ENCODE measurements at places on chromosomes 6 and 20. TPM values are rescaled to one million over a fixed set of nuclear protein-coding genes. Genes with fewer than 3 reads are reported as not detected.

DNA sequence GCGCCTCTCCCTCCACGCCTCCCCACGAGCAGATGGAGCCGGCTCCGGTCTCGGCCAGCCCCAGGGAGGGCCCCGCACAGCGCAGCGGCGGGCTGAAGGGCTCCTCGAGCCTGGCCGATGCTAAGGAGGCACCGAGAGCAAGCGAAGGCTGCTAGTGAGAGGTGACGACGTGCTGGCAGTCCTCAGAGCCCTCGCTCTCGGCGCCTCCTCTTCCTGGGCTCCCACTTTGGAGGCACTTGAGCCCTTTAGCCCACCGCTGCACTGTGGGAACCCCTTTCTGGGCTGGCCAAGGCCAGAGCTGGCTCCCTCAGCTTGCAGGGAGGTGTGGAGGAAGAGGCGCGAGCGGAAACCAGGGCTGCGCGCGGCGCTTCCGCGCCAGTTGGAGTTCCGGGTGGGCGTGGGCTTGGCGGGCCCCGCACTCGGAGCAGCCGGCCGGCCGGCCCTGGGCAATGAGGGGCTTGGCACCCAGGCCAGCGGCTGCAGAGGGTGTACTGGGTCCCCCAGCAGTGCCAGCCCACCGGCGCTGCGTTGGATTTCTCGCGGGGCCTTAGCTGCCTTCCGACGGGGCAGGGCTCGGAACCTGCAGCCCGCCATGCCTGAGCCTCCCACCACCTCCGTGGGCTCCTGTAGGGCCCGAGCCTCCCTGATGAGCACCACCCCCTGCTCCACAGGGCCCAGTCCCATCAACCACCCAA is 2.5 kb upstream of the TMEM14C start:
- DNase-seq, result peak; percentile 69

DNA sequence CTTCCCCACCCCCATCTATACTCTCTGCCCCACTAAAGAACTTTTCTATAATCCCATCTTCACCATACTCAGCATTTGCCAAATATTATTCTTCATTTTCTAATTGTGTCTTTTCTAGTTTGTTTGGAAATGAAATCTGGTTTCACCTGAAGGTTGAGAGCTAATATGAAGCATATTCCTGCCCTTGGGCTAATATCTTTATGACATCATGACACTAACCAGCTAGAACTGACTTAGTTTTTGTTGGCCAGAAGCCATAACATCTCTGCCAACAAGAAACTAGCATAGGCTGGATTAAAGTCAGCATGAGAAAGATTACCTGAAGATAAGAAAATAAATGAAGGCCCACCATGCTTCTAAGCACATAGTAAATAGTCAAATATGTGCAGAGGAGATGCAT is 16.7 kb downstream of the UNC5CL start:
- no peak for DNase-seq

DNA sequence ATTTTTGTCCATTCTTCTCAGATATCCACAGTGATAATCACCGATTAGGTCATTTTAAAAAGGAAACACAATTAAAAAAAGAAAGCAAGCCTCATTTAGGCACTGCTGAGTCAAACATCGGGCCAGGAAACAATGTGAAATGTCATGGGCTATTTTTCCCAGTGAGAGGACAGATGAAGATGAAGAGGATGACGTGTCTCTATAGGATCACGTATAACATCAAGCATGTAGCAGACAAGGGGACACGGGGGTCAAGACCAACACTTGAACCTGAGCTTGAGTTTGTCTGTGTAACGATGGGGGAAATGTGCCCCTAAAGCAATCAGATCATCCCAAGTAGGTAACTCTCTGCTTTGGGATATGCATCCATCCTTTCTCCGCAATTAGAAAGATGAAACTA is 553.2 kb downstream of the CD83 start:
- no peak for DNase-seq

Gene KIF25
- not detected for total RNA-seq

- no peak for DNase-seq
Observed at GRCh38 chr6:11631008-11631407, 93.5 kb downstream of the TMEM170B start.

- DNase-seq, result peak; percentile 73
Observed at GRCh38 chr20:39986173-39986904, 702.7 kb downstream of the MAFB start.

- no peak for DNase-seq
Observed at GRCh38 chr6:39378175-39378959, 55.9 kb upstream of the KCNK16 start.

Gene RUNX2
- 0.39 TPM for total RNA-seq

DNA sequence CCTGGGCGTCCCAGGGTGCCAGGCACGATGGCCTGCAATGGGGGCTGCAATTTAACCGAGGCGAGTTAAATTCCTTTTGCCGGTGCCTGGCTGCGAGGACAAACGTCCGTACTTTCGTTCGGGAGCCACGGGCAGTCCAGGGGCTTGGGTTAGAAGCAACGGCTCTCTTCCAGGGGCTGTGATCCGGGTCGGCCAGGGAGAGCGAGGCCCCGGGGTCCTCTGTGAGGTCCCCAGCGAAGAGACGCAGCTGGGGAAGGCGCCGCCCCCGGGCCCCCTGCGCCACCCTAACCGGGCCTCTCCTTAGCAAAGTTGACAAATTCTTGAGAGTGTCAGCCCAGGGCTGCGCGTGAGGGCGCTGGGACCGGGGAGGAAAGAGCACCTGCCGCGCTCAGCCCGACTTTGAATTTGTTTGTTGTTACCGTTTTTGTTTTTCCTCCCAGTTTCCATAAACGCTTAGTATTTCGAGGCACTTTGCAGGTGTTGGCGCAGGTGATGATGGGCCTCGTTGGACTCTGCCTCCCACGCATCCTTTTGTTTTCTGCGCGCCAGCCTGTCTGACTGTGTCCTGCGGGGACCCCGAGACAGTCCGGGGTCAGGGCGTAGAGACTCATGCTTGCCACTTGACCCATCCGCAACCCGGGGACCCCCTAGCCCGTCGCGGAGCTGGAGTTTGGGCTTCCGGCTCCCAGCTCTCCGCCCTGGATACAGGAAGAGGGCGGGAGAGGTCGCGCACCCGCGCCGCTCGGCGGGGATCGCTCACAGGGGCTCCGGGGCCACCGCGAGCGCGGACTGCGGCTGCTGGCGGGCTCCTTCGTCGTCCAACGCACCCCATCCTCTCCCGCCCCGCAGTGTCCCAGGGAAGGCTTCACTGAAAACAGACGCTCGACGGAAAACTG is 5.8 kb downstream of the OLIG3 start:
- no peak for DNase-seq

- DNase-seq, result no peak
Observed at GRCh38 chr6:167290786-167291622, at the start of gene UNC93A. TSS of gene UNC93A (plus strand) at chr6:167291315. CDS start at chr6:167291490, 175 bp downstream.

Gene FGD2
- total RNA-seq, result 9.7 TPM

GRCh38 chr6:10552270-10552810 is 31.2 kb downstream of the GCNT2 start:
- DNase-seq, result no peak

- DNase-seq, result no peak
Observed at GRCh38 chr6:157385482-157385881, 4.5 kb downstream of the ZDHHC14 start.

Gene PGC
- total RNA-seq, result 0.42 TPM

GRCh38 chr6:150761771-150762170 is 103.7 kb upstream of the MTHFD1L start:
- DNase-seq, result no peak

GRCh38 chr6:143970456-143971218 is 37.4 kb downstream of the PLAGL1 start:
- no peak for DNase-seq

GRCh38 chr20:20528861-20529260 is 161.0 kb downstream of the INSM1 start:
- no peak for DNase-seq

Gene SRSF12
- 0.75 TPM for total RNA-seq

- no peak for DNase-seq
Observed at GRCh38 chr6:25402125-25402524, 123.0 kb downstream of the CARMIL1 start.

Gene TCF15
- 9.2 TPM for total RNA-seq

Gene SYNDIG1
- 26.3 TPM for total RNA-seq

- no peak for DNase-seq
Observed at GRCh38 chr20:21133404-21133803, 7.5 kb downstream of the KIZ start.

Gene PNLDC1
- not detected for total RNA-seq

GRCh38 chr20:37218441-37218840 is 39.1 kb upstream of the MROH8 start:
- no peak for DNase-seq

Gene TAGAP
- total RNA-seq, result 1.2 TPM

GRCh38 chr6:122565708-122566107 is 44.5 kb upstream of the PKIB start:
- no peak for DNase-seq

DNA sequence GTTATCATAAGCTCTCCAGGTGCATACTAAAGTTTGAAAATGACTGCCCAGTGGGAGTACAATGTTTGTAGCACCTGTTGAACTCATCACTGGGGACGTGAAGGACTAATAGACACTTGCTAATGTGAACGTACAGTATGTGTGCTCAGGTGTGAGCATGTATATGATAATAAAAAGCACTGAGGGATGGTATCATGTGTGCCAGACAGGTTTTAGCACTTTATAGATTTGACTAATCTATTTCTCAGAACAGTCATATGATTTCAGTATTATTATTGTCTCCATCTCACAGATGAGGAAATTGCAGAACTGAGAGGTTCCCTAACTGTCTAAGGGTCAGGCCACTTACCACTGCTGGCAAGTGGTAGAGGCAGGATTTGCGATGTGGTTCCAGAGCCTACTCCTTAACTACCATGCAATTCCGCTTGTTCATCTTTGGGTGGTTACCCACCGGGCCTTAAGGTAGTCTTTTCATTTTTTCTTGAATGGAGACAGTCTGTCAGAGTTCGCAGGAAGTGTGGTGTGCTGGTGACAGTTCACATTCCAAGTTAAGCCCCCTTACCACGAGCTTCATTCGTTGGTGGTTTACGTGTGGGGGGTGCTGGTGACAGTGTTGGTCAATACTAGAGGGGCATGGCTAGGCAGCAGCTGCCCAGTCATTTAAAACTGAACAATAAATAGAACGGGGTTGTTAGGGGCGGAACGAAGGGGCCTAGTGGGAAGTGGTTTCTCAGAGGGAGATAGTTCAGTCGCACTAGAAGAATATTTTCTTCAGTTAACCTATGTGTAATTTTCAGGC is 46.8 kb downstream of the RREB1 start:
- no peak for DNase-seq

DNA sequence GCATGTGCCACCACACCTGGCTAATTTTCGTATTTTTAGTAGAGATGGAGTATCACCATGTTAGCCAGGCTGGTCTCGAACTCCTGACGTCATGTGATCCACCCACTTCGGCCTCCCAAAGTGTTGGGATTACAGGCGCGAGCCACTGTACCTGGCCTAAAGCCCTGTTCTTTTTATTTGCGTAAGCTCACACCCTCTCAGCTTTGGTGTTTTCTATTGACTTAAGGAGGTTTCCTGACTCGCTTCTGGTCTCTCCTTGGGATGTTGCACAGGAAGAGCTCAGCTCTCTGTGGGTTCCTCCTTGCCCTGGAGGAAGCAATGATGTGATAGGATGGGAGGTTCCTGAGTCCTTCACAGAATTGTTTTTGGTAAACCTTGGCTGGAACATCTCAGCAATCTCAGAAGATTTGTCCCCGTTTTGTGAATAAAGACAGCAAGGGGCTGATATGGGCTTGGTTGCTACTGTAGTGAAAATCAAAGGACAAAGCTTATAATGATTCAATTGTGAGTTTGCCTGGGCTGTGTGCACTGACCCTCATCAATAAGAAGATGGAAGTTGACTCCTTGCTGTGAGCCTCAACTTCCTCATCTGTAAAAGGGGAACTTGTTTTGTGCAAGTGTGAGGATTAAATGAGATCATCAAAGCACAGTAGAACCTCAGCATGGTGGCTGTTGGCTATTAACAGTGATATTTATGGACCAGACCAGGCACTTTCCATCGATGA is 27.0 kb downstream of the TOX2 start:
- DNase-seq, result no peak

DNA sequence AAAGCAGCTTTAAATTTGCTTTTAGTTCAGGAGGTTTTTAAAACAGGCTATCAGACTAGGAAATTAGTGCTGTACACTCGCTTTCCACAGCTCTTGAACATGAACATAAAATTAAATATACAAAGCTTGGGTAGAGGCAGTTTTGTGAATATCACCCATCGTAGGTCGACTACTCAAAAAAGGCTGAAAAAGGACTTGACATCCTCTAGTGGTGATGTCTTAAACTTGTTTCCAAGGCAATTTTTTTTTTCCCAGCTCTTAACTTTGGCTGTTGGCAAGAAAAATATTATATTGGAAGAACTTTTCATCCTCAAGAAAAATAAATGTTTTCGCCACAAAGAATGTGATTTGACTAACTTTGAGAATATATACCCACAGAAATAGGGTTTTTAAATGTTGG is 2.9 kb downstream of the MAP7 start:
- no peak for DNase-seq

Gene GPX5
- total RNA-seq, result not detected

DNA sequence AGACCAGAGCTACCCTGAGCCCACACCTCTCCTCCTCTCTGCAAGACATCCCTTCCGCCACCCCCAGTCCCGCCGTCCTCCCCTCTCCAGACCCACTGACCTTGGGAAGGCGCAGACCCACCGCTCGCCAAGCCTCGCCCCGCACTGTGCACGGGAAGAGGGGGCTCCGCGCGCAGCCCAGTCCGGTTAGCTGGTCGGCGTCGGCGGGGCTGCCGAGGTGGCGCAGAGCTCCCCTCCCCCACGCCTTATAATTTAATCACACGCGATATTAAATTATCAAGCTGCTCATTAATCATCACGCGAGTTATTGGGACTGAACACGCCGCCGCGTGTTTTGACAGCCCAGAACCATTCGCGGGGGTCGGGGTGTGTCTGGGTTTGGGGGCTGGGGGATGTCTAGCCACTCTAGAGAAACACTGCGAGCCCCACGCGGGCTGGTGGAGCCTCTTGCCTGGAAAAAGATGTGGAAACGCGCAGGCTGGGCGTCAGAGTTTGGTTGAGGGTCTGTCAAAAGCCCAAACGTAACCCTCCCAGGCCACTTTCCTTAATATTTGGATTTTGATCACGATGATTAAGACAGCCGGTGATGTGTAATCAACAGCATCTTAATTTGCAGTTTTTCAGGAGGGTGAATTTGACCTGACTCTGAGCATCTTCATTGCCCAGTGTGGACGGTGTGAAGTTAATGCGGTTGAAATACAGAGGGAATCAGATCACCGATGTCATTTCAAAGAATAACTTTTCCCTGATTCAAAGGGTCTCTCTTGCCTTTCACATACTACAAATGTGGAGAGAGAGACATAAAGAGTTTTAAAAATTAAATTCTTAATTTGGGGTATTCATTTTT is at the start of gene LINC00237:
Gene LINC00237 (minus strand): TSS at position 188 of the 847 bp plus-strand sequence.
- no peak for DNase-seq

Gene BPI
- 0.20 TPM for total RNA-seq

- DNase-seq, result no peak
Observed at GRCh38 chr6:106502559-106502958, 126.7 kb downstream of the RTN4IP1 start.

GRCh38 chr20:13422637-13423036 is 201.6 kb downstream of the ISM1 start:
- no peak for DNase-seq

Measured in right cardiac atrium (tissue), 5 donors.